ENCODE measurements at places on chromosomes 3 and 15. TPM values are rescaled to one million over a fixed set of nuclear protein-coding genes. Genes with fewer than 3 reads are reported as not detected.
A peak's percentile ranks its signal among the peaks of the same experiment; 100 is the strongest.

GNB4 gene
- polyA plus RNA-seq, result 17.7 TPM

- no peak for DNase-seq
These were observed 24.0 kb downstream of the AAGAB start for GRCh38 chr15:67230504-67230903.

DNA sequence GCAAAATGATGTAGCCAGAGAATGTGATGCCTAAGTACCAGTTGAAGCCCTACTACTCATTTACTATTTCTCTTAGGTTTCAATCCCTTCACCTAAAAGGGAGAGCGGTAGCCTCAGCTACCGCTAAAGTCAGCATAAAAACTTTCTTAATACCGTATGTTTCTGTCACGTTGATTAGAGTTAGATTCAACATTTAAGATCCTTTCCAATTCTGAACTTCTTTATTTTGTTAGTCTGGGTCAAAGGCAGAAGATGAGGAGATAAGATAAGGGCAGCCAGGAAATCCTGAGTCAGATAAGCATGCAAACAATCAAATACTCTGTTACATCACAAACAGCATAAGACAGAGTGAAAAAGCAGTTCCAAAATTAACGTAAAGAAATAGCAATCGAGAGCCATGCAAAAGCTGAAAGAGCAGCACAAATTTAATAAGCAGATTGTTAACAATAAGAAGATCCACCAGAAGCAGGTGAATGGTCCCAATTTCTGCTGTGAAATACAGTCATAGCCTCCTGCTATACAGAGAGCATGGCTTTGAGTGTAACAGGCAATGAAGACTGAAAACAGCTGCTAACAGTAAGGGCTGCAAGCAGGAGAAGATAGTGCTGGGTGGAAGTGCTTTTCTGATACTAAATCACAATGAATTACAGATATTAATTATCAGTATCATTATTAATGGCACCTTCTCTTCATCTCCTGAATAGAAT lies 3.0 kb downstream of the TMEM207 start:
- no peak for DNase-seq

DNA sequence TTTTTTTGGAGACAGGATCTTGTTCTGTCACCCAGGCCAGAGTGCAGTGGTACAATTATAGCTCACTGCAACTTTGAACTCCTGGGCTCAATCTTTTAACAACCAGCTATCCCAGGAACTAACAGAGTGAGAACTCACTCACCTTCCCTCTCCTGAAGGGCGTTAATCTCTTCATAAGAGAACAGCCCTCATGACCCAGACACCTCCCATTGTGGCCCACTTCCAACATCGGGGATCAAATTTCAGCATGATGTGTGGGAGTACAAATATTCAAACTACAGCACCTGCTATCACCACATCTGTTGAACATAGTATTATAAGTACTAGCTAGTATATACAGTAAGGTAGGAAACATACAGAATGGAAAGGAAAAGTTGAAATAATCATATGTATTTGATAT lies 132.5 kb downstream of the DOCK3 start:
- no peak for DNase-seq

- DNase-seq, result peak; percentile 5
These were observed 58.8 kb downstream of the AMOTL2 start for GRCh38 chr3:134315286-134316106.

ENTPD3 gene
- 4.3 TPM for polyA plus RNA-seq

- DNase-seq, result peak; percentile 48
These were observed 16.5 kb upstream of the GLCE start for GRCh38 chr15:69143756-69144436.

DNA sequence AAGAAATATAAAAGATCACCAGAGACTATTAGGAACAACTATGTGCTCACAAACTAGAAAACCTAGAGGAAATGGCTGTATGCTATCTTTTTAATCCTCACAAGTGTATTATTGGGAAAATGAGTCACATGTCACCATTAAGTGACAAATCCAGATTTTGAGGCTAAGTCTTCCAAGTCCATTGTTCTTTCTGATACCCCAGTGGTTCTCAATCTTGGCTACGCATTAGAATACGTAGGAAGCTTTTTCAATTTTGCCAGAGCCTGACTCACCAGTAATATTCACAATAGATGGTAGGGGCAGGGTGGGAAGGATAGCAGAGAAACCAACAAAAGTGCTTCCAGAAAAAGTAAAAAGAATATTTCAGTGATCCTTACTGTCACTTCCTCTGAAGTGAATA lies 117.0 kb downstream of the FILIP1L start:
- no peak for DNase-seq

GRCh38 chr3:12746419-12746818 lies 12.6 kb downstream of the TMEM40 start:
- DNase-seq, result no peak

DNA sequence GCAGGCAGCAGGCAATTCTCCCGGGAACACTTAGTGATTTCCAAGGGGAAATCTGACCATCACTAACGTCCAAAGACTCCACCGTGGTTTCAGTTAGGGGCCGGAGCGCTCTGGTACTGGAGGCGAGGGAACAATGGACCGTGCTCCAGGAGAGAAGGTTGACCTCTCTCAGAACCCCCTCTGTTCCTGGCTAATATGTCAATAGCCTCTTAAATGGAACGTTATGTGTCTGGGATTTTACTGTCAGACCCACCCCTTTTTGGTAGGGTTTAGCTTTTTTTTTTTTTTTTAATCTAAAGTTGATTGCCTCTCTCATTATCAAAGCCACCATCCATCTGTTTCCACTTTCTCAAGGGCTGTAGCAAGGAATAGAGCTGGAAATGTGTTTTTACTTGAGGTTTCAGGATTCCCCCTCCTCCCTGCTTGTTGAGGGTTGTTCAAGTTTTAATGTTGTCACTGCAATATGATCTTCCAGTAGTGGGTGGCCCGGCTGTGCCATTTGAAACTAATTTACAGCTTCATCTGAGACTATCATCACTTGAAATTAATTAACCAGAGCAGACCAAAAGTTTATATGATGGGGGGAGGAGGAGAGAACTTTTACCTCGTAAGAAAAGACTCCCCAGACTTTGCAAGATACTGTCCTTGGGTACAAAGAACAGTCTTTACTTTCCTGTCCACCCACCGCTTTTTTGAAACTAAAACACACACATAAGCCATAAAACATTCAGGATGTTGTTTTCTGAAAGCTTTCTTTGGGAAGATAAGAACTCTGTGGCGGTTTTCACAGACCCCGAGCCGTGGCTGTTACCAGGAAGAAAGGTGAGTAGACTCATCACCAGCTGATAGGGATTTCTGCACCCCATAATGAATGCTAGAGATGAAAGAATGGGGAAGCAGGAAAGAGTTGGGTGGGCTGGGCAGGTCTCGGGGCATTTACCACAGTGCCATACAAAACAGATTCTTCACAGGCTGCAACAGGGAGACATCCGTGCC lies 187.8 kb downstream of the UACA start:
- peak; percentile 63 for DNase-seq

Measured in large intestine (tissue), 12 donors.